ENCODE measurements at places on chromosomes 3 and 15. TPM values are rescaled to one million over a fixed set of nuclear protein-coding genes. Genes with fewer than 3 reads are reported as not detected.

DNA sequence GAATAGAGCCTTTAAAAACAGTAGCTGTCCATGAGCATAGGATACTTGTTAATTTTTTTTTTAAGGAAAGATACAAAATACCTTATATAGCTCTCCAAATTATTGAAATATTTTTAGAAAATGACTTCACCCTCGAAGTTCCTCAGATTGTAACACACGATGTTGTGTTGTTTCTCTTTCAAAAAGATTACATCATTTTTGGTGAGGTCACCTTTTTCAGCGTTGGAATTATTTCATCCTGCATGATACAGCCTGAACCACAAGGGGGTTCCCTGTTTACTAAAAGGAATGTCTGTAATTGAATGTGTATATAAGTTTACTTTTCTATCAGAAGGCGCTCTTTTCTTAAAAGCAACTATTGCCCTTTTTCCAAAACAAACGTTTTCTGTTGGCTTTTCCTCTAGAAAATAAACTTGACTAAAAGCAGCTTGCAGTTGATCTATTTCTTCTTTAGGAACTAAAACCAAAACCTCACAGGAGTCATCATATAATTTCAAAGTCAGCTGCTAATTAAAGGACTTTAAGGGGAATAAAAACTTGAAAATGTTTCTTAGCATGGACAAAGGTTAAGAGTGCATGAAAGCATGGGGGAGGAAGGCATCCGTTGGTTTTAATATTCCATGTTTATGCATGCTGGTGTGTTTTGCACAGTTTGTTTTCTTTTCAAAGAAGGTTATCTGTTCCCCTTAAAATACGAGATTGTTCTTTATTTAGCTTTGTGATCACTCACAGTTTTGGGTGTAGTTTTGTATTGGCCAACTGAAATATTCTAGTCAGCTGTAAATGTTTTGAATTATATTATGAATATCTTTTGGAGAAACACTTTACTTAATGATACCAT lies 29.4 kb downstream of the LYSMD4 start:
- DNase-seq = no peak

- DNase-seq = no peak
Measured at GRCh38 chr3:3346556-3346955, 167.1 kb upstream of the CRBN start.

- DNase-seq = no peak
Measured at GRCh38 chr3:46860017-46860809, 3.0 kb downstream of the MYL3 start.

GRCh38 chr3:135699741-135700140 lies 265.8 kb upstream of the PPP2R3A start:
- DNase-seq = no peak

GRCh38 chr3:155178810-155179436 lies 98.8 kb downstream of the MME start:
- DNase-seq = no peak

DNA sequence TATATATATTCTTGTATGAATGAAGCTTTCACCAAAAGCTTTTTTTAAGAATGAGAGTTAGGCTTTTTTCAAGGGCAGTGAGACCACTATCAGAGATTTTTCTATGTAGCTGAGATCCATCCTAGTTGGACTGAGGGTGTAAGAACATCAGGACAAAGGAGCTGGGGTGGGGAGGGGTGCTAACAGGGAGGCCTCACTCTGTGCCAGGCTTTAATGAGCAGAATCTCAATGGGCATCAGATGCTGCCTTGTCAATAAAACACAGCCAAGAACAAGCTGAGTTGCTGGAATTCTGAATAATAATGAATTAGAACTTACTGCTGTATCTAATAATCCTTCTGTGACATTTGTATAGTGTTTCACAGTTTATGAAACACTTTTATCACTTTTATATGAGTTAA lies 41.4 kb upstream of the USP3 start:
- no peak for DNase-seq

DNA sequence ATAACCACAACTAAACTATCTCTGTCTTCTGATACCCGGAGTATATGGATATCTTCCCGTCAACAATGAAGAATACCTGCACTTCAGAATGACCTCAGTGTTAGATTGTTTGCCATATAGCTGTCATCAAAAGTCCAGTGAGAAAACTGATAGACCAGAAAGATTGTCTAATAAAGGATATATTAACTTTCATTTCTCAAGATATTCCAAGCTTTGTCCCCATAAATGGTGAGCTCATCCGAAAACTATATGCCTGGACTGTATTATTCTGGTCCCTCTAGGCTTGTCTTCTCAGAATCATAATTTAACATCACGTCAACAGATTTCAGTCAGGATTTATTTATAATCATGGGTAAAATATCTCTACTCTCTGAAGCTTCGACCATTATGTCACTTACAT lies 100.5 kb downstream of the ATP8B4 start:
- no peak for DNase-seq

- DNase-seq = no peak
Measured at GRCh38 chr3:140205598-140205997, 270.6 kb downstream of the CLSTN2 start.

- DNase-seq = no peak
Measured at GRCh38 chr3:37897763-37898162, 36.1 kb downstream of the CTDSPL start.

DNA sequence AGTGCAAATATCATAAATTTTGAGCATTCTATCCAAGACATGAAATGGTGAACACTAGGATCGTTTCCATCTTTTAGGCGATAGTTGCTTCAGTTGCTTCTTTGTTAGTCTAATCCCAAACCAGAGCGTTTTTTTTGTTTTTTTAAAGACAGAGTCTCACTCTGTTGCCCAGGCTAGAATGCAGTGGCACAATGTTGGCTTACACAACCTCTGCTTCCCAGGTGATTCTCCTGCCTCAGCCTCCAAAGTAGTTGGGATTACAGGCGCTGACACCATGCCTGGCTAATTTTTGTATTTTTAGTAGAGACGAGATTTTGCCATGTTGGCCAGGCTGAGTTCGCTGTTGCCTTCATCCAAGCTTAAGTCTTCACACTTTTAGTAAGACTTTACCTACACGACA lies 265.3 kb downstream of the SHQ1 start:
- no peak for DNase-seq

Gene PIGZ
- 10.2 TPM for total RNA-seq

Gene EFHB
- total RNA-seq = 1.3 TPM

DNA sequence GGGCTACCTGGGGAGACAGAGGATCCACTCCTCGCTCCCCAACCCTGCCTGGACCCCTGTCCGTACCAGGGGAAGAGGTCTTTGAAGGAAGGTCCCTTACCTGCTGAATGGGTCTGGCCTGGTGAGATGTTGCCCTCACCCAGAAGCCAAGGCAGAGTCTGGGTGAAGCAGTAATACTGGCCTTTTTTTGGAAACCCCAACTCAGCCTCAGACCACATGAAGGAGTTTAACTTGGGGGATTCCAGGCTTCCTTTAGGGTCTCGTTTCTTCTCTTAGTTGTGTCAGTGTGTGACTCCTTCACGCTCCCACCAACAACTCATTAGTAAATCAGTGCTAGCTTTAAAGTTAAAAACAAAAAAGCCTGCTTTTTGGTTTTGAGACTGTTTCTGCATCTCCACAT lies 45.6 kb downstream of the RTP1 start:
- no peak for DNase-seq

Gene PPP2R3A
- 7.8 TPM for total RNA-seq

- DNase-seq = no peak
Measured at GRCh38 chr15:40234783-40235182, 4.1 kb upstream of the PAK6 start.

All from mesenteric fat pad (tissue), 1 donor.